HEK293T (cell line): ENCODE measurements at places on chromosomes 3 and 15.

GRCh38 chr3:16200411-16200810 lies 25.9 kb downstream of the GALNT15 start:
- no peak for DNase-seq

GRCh38 chr3:174321548-174321947 lies 537.6 kb upstream of the NAALADL2 start:
- DNase-seq, result no peak

- DNase-seq, result no peak
These were observed 50.5 kb upstream of the CSPG4 start for GRCh38 chr15:75763137-75763611.

DNA sequence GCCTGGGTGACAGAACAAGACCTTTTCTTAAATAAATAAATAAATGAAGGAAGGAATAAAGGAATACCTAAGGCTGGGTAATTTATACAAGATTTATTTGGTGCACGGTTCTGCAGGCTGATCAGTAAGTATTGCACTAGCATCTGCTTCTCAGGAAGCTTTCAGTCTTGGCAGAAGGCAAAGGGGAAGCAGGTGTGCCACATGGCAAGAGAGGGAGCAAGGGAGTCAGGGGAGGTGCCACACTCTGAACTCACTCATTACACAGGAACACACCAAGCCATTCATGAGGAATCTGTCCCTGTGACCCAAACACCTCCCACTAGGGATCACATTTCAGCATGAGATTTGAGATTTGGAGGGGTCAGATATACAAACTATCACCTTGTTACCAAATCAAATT lies 56.4 kb downstream of the PRKCI start:
- DNase-seq, result no peak

DNA sequence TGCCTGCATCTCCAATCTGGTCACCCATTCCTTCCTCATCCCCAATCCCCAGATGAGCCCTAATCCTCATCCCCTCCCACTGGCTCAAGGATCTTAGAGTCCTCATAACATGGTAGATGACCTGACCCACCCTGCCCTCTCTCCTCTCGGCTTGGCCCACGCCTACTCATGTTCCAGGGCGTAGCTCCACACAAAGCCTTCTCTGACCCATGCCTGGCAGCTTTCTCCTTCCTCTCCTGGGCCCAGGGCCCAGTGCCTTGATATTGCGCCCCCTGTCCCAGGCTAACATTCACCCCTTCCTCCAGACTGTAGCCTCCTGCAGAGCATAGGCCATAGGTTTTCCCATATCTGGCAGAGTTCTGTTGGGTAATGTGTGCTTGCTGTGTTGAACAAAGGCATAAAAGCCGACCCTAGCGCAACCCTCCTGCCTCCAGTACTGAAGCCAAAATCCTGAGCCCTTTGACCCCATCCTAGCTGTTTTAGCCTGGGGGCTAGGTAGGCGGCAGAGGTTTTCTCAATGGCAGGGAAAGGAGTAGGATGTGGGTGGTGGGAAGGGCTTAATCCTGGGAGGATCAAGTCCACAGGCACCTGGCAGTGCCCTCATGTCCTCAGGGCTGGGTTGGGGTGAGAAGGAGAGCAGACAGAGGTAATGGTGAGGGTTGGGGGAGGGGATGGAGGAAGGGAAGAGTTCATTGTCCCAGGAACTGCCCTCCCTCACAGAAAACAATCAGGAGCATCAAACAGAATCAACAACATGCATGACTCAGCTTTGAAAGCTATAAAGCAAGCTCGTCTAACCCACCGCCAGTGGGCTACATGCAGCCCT lies 35.5 kb downstream of the MESD start:
- no peak for DNase-seq

- DNase-seq, result no peak
These were observed 83.6 kb upstream of the CCDC39 start for GRCh38 chr3:180762866-180763265.
